Activated T-helper 1 cell treated with anti-CD3 and anti-CD28 coated beads, Interleukin-2, amount 50 U/mL, for 16 hours (primary cell): ENCODE measurements at places on chromosomes 7 and 10.

DNA sequence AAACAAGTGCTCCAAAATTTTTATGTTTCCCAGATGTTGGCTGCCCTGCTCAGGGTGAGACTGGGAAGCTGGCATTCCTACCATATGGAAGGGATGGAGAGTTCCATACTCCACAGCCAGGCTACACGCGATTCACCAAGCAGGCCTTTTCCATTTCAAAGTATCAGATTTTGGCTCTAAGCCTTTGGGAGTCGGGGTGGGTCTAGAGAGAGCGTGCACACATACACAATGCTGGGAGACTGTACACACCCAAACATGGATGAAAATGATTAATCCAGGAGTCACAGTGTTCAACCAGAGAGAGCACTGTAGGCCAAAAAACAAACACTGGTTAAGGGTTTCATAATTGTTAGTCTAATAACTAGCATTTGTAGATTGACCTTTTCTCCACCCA, 295.0 kb downstream of the BICC1 start:
- no peak for DNase-seq

DNA sequence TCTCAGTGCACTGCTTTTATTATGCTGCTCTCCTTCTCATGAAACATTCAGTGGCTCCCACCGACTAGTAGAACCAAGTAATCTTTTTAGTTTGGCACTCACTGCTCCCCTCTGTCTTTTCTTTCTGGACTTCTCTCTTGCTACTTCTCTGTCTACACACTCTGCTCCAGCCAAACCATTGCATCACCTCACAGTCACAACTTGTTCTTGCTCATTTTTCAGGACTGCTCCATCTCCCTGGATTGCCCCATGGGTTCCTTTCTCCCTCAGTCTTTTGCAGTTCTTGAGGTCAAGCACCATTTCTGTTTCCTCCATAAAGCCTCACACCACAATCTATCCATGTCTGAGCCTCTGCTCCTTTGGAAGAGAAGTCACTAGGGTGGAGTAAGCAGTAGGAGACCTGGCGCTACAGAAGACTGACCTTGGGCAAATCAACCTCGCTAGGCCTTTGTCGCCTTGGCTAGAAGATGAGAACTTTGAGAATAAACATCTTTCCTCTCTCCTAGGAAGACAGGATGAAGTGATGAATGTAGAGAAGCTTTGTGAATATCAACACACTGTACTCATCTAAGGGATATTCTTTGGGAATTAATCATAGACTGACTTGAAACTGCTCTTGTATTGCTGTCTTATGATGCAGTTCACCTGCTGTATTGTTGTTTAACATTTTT, 186.2 kb downstream of the LRMDA start:
- no peak for DNase-seq

- no peak for DNase-seq
These were observed 617.1 kb downstream of the SORCS3 start for GRCh38 chr10:105258036-105258673.

DNA sequence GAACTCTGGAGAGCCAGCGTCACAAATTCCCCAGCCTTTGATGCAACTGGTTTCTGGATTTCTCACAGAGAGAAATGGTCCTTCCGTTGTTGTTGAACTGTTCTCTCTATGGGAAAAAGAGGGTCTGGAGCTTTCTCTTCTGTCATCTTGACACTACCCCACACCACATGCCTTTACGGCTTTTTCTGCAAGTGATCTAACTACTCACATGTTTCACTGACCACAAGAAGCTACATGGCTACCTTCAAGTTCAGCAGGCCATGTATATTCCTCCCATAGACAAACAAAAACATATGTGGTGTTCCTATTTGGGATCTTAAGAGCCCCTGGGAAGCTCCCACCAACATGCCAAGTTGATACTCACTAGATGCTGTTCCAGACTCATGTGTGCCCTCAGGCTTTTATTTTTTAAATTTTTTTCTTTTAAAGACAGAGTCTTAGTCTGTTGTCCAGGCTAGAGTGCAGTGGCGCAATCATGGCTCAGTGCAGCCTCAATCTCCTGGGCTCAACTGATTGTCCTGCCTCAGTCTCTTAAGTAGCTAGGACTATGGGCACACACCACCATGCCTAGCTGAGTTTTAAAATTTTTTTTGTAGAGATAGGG, 72.0 kb downstream of the RNF216 start:
- DNase-seq, result no peak

GRCh38 chr7:34249192-34249591, 343.9 kb downstream of the BMPER start:
- DNase-seq, result no peak

- no peak for DNase-seq
These were observed 92.0 kb upstream of the CELF2 start for GRCh38 chr10:10925667-10926066.

DNA sequence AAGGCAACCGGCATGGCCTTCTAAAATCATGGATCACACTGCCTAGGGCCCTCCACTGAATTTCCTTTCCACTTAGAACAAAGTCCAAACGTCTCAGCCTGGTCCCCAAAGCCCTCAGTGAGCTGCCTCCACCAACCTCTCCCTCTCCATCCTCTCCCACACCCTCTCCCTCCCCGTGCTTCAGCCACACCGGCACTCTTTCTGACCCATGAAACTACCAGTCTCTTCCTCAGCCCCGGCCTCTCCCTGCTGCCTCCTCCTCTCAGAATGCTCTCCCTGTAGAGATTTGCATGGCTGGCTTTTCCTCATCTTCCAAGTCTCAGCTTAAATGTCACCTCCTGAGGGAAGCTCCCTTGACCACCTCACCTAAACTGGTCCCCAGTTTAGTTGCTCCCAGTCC, 219.0 kb upstream of the ZMIZ1 start:
- DNase-seq, result no peak

DNA sequence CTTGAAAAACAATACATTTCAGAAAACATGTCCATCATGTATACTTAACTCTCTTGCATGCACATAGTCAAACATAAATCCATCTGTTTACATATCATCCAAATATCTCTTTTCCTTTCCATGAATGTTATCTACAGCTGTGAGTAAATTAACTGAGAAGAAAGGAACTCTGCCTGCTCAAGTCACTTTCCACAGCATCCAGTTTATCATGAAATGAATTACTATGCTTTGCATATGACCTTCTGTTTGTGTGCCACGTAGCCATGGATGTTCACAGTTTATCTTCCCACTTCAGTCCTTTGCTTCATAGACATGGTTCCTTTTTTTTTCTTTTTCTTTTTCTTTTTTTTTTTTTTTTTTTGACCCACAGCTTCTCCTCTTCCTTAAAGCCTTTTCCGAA, 39.6 kb downstream of the BZW2 start:
- DNase-seq, result no peak

GRCh38 chr10:12241810-12242529, 46.0 kb downstream of the CDC123 start:
- no peak for DNase-seq

DNA sequence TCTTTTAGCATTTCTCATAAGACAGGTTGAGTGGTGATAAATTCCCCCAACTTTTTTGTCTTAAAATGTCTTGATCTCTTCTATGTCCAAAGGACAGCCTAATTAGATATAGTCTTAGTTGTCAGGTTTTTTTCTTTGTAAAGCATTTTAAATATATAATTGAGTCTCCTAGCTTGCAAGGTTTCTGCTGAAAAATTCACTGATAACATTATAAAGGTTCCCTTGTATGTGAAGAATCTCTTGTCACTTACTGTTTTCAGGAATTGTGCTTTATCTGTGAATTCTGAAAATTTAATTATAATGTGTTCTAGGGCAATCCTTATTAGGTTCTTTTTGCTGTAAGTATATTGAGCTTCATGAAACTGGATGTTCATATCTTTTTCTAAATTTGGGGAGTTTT, 96.8 kb upstream of the ZNF92 start:
- no peak for DNase-seq

DNA sequence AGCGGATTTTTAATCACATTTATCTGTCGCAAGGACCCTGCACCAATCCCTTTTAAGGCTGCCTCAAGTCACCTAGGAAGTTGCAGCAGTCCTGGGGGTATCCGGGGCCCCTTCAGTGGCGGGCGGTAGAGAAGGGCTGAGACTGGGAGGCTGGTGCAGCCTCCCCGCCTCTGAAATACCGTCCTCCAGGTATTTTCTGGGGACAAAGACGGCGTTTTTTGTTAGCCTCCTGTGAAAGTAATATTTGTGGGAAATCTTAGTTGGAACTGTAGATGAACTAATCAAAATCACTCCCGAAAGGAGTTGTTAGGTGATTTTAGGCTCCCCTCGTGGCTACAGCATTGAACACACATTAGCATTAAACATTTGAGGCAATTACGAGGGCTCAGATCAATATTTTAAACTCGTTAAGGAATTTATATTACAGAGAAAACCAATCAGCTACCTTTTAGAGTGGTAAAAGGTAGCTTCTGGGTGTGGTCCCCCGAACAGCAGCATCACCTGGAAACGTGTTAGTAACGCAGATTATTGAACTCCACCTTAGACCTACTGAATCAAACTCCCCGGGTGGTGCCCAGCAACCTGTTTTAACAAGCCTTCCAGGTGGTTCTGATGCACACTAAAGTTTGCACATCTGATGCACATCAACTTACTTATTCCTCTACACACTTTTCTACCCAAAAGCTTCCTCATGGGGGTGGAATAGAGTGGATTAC, 530 bp upstream of the ANXA7 start:
- DNase-seq, result no peak

- no peak for DNase-seq
These were observed 98.3 kb upstream of the ARHGAP21 start for GRCh38 chr10:24821986-24822385.

GRCh38 chr10:118978316-118978997, 51.1 kb upstream of the NANOS1 start:
- DNase-seq, result no peak

- no peak for DNase-seq
These were observed 125.1 kb downstream of the CDK14 start for GRCh38 chr7:90720984-90721760.

- no peak for DNase-seq
These were observed 712 bp upstream of the CPVL start for GRCh38 chr7:29146888-29147609.

- DNase-seq, result no peak
These were observed 391.1 kb downstream of the RPS24 start for GRCh38 chr10:78424723-78425122.

- DNase-seq, result no peak
These were observed 129.7 kb downstream of the DGKI start for GRCh38 chr7:137717045-137717444.

DNA sequence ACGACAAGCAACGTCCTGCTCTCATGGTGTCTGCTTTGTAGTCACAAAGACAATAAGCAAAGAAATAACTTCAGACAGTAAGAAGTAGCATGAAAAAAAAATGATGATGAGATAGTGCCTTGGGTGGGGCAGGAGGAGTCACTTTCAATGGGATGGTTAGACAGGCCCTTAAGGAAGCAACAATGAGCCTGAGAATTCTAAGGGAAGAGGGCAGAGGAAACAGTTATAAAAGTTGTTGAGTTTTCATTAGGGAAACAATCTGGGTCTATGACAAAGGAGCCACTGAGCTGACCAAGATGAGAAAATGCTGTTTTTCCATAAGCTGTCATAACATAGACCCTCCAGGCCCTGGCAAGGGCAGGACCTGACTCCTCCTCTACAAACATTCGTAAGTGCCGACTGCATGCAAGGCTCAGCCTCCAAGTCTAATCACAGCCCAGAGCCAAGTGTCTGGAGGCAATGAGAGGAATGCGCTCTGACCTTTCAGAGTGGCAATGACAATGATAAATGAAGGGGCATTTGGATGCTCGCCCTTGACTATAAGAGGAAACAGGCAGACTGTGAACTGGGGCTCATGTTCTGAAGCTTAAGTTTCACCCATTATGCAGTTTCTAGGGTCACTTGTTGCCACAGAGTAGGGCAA, 43.7 kb downstream of the PPP1R3C start:
- DNase-seq, result no peak

DNA sequence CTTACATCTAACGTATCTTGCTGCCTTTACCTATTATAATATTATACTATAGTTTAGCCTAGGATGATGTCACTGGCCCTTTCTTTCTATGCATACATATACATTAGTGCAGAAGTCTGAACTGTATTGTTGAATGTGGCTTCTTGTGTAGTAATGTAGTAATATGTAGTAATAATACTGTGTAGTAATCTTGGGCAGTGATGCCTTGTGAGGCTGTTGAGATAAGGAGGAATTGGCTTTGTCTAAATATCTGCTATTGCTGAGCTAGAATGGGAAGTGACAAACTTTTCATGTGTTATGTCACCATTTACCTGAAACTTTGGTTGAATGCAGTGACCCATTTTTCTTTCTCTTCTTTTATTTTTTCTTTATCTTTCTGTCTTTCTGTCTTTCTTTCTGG, 11.0 kb downstream of the GLCCI1 start:
- DNase-seq, result no peak
